ENCODE measurements at places on chromosomes 5 and 9.

- DNase-seq: no peak
These were observed 869.4 kb upstream of the NUDT12 start for GRCh38 chr5:104431981-104432380.

- no peak for DNase-seq
These were observed 117.8 kb upstream of the LHFPL2 start for GRCh38 chr5:78766412-78766762.

DNA sequence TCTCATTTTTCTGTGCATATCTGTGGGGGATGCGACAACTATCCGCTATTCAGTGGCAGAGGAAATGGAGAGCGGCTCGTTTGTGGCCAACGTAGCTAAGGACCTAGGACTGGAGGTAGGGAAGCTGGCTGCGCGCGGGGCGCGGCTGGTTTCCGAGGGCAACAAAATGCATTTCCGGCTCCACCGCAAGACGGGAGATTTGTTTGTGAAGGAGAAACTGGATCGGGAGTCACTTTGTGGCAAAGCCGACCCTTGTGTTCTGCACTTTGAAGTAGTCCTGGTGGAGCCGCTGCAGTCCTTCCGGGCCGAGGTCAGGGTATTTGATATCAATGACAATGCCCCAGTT lies 320 bp downstream of the PCDHB1 start:
- DNase-seq: no peak

DNA sequence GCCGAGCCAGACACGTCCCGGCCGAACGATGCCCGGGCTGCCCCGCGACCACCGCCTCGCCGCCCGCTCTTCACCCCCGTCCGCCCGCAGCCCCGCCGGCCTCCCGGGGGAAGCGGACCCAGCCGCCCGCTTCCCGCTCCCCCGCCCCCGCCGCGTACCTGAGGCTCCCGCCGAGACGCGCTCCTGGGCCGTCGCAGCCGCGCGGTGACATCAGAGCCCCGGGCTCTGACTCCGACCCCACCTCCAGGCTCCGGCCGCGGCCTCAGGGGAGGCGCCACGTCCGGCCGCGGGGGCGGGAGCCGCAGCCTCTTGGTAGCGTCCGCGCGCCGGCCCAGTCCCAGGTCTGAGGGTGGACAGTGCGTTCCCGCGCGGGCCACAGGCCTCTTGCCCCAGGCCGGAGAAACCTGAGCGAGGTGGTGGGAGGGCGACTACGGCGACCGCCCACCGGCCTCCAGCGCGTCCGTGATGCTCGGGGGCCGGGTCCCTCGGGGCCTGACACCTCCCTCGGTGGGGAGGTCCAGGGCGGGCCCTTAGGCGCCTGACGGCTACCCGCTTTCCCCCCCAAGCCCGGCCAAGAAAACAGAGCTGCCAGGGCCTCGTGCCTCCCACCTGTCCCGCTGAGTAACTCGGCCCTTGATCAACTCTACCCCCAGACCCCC lies at the start of gene SHROOM1:
SHROOM1 (minus strand) TSS at position 212 of the 659 bp plus-strand sequence. CDS start 4,507 bp downstream, outside the sequence.
- no peak for DNase-seq

- DNase-seq: no peak
These were observed 2.6 kb downstream of the HDAC3 start for GRCh38 chr5:141633871-141634561.

DNA sequence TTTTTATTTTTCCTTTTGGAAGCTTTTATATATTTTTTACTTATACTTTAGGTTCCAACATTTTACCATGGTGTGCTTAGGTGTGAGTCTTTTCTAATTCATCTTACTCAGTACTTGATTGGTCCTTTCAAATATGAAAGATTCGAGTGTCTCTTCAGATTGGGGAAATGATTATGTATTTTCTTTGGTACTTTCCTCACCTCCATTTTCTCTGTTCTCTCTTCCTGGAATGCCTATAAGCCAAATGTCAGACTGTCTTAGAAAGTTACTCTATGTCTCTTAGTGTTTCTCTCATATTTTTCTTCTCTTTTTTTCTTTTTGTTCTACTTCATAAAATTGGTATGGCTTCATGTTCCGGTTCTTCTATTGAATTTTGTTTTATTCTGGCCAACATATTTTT lies 119.6 kb upstream of the SV2C start:
- no peak for DNase-seq

DNA sequence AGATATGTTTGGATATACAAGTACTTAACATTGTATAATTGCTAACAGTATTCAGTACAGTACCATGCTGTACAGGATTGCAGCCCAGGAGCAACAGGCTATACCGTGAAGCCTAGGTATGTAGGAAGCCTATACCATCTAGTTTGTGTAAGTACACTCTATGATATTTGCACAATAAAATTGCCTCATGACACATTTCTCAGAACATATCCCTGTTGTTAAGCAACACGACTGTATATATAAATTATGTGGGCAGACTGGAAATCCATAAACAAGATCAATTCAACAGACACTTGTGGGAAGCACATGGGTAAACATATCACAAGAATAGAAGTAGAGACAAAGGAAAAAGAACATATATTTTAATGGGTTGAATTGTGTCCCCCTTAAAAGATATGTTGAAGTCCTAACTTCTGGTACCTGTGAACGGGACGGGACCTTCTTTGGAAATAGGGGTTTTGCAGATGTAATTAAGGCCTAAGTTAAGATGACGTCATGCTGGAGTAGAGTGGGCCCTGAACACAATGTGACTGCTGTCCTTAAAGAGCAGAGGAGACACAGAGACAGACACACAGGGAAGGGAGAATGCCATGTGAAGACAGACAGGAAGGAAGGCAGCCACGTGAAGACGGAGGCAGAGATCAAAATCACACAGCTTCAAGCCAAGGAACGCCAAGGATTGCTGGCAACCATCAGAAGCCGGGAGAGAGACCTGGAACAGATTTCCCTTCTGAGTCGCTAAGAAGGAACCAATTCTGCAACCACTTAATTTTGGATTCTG lies 76.3 kb downstream of the SCAI start:
- DNase-seq: no peak

DNA sequence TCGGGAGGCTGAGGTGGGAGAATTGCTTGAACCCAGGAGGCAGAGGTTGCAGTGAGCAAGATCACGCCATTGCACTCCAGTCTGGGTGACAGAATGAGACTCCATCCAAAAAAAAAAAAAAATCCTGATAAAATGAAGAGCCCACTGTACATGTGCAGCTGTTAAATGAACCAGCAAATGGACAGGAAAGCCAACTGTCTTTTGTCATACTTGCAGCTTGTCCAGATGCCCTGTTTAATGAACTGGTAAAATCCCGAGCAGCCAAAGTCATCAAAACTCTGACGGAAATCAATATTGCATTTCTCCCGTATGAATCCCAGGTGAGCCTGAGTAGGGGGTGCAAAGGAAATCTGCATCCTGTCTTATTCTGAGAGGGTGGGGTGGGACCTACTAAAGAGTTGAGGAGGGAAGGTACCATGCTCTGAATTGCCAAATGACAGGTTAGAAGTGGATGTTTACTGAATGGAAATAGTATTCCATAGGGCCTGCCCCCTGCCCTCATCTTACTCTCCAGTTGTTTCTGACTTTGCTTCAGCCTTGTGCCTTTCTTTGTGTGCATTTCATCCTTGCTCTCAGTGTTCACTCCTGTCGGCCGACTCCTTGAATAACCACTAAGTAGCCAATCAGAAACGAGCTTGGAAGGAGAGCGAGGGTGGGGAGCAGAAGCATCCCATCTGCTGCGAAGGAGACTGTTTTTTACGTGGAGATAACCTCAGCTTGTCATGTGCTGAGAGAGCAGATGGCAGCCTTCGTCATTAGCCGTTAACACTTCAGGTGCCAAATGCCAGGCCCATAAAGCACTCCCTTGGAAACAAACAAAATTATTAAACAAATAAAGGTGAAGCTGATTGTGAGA lies 45.7 kb upstream of the CFAP157 start:
- no peak for DNase-seq

All from activated CD4-positive, alpha-beta T cell treated with anti-CD3 and anti-CD28 coated beads, Interleukin-2, amount 50 U/mL, for 48 hours (primary cell).